ENCODE measurements at places on chromosomes 6 and 20.

DNA sequence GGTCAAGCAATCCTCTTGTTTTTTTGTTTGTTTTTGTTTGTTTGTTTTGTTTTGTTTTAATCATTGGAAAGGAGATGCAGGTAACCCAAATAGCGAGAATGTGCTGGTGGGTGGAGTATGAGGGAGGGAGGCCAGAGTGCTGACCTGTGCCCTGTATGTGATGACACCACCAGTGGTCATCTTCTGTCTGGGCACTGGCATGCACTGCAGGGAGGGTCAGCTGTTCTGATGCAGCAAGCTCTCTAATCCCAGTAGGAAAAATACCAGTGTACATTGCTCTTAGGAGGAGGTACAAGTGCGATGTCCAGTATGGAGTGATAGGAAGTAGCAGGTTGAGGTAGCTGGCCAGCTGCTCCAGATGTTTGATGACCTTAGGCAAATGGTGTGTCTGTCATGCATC lies 2.9 kb upstream of the CST1 start:
- no peak for DNase-seq

- no peak for DNase-seq
Measured at GRCh38 chr6:90221403-90221802, 75.2 kb downstream of the BACH2 start.

- DNase-seq, result no peak
Measured at GRCh38 chr6:7207720-7208119, 100.0 kb downstream of the RREB1 start.

DNA sequence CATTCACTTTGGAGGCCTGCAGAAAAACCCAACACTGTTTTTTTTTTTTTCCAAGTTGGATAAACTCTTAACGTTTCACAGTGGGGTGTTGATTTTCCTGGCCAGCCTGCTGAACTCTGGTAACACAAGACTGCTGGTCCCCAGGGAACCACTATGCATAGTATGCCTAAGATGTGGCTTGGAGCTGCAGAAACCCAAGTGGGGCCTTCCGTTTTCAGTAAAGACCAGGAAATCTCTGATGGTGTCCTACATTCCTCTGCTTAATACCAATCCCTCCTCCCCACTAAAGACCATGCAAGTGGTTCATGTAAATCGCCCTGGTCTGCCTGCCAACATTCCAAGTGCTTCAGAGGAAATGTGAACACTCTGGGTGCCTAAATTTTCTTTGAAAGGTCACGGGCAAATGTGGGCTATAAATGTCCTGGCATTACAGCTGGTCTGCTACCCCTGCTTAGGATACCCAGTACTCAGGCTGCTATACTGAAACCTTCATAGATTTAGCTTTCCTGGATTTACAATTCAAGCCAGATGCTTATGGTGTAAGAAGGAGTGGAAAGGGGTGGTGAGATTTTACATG lies 615.4 kb downstream of the MAFB start:
- DNase-seq, result no peak

- no peak for DNase-seq
Measured at GRCh38 chr20:25249198-25249931, 1.5 kb downstream of the PYGB start.

DNA sequence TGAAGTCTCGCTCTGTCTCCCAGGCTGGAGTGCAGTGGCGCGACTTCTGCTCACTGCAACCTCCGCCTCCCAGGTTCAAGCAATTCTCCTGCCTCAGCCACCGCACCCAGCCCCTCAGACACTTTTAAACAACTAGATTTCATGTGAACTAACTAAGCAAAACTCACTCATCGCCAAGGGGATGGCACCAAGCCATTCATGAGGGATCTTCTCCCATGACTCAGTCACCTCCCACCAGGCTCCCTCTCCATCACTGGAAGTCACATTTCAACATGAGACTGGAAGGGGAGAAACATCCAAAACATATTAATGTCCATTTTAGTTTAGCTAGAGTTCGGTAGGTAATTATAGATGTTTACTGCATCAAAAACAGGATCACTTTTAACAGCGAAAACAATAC lies 95.9 kb upstream of the PRL start:
- no peak for DNase-seq

DNA sequence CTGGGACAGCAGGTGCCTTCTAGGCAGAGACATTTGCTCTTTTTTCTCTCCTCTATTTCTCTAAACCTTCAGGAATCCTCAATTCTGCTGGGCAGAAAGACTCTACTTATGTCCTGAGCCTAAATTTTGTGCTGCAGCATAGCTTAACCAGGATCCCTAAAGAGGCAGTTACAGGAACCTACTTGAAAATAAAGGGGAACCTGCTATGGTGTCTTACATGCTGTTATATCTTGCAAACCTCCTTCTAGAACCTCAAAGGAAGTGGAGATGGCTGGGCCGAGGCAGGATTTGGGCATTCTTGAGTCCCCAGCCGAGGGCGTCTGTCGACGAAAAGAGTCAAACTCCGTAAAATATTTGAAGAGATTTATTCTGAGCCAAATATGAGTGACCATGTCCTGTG lies 17.1 kb upstream of the GMNN start:
- DNase-seq, result no peak

GRCh38 chr6:107488174-107488874 lies 1.6 kb upstream of the SOBP start:
- DNase-seq, result no peak

All from stimulated activated CD4-positive, alpha-beta T cell treated with anti-CD3 and anti-CD28 coated beads, Interleukin-4, amount 100 ng/mL, for 48 hours (primary cell).